ENCODE measurements at places on chromosomes 2 and 18.

- DNase-seq, result no peak
- no peaks in the 10 kb centered on the region for H3K36me3 ChIP-seq
These were observed 356.4 kb upstream of the GYPC start for GRCh38 chr2:126299469-126299976.

DNA sequence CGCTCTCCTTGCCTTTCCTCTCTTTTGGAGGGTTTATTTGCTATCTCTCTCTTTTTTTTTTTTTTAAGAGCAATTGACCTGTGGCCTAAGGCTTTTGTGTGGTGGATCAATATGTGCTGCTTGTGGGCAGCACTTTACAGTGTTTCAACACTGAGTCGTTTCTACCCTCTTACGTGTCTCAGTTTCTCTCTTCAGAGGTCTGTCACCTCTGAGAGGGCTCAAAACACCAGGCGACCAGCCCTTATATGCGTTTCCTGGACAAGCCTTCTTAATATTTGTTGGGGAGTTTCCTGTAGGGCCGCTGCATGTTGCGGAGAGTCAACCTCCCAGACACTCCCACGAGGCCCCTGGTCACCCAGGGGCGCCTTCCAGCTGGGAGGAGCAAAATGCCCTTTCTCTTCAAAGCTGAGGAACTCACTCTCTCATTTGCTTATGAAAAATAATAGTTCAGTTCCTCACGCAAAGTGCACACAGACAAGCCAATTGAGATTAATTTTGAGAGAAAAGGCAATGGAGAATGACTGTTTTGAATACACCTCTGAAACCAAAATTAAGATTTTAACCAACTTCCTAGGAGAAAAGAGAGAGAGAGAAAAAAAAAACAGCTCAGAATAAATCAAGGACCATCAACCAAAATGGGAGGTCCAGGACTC is 96.3 kb upstream of the B3GNT2 start:
- H3K4me1 ChIP-seq, result no peaks in the 10 kb centered on the region
- no peak for DNase-seq
- H3K27me3 ChIP-seq, result no peaks in the 10 kb centered on the region
- no peak overlapping the region for H3K4me3 ChIP-seq
- H3K36me3 ChIP-seq, result no peaks in the 10 kb centered on the region

GRCh38 chr2:46392561-46393346 is 86.6 kb upstream of the TMEM247 start:
- H3K27ac ChIP-seq, result no peak overlapping the region
- no peaks in the 10 kb centered on the region for H3K4me1 ChIP-seq
- no peaks in the 10 kb centered on the region for H3K36me3 ChIP-seq
- no peak for DNase-seq
- H3K4me3 ChIP-seq, result no peak overlapping the region

GRCh38 chr2:177327009-177327408 is 62.5 kb upstream of the NFE2L2 start:
- no peaks in the 10 kb centered on the region for H3K27me3 ChIP-seq
- no peak for DNase-seq
- H3K4me3 ChIP-seq, result no peak overlapping the region
- H3K4me1 ChIP-seq, result peaks cover 23% of the 10 kb centered on the region
- H3K36me3 ChIP-seq, result no peaks in the 10 kb centered on the region

DNA sequence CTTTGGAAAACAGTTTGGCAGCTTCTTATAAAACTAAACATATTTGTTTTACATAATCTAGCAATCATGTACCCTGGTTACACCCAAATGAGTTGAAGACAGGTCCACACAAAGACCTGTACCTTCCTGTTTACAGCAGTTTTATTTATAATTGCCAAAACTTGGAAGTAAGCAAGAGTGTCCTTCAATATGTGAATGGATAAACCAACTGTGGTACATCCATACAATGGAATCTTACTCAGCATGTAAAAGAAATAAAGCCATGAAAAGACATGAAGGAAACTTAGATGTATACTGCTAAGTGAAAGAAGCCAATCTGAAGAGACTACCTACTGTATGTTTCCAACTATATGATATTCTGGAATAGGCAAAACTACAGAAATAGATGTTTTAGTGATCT is 23.7 kb downstream of the ORC4 start:
- no peak overlapping the region for H3K27ac ChIP-seq
- H3K4me1 ChIP-seq, result peaks cover 6% of the 10 kb centered on the region
- H3K4me3 ChIP-seq, result no peak overlapping the region
- no peaks in the 10 kb centered on the region for H3K36me3 ChIP-seq

GRCh38 chr2:34656632-34657031 is 1057.5 kb upstream of the FAM98A start:
- no peak overlapping the region for H3K4me3 ChIP-seq
- no peak overlapping the region for H3K27ac ChIP-seq
- H3K4me1 ChIP-seq, result no peaks in the 10 kb centered on the region
- no peaks in the 10 kb centered on the region for H3K27me3 ChIP-seq

GRCh38 chr2:174716785-174717184 is 47.5 kb downstream of the CHRNA1 start:
- H3K27me3 ChIP-seq, result peaks cover 14% of the 10 kb centered on the region
- no peak for DNase-seq
- H3K27ac ChIP-seq, result no peak overlapping the region
- H3K4me3 ChIP-seq, result no peak overlapping the region
- no peaks in the 10 kb centered on the region for H3K36me3 ChIP-seq

DNA sequence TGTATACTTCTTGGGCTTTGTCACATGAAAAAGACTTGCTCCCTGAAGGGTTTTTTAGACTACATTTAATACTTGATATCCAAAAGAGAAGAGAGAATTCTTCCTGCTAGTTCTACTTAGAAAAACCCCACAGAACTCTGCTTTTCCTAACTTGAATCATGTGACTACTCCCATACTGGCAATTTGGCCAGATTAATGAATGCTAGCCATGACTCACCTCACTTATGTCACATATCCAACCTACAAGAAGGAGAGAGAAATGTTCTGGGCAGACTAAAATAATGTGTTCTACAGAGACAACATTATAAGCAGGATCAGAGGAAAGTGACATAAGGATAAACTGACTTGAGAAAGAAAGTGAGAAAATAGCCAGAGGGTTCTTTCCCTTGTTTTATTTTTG is 249.3 kb upstream of the GULP1 start:
- H3K4me1 ChIP-seq, result peaks cover 10% of the 10 kb centered on the region
- H3K4me3 ChIP-seq, result no peak overlapping the region
- peak; percentile 26 for DNase-seq
- no peaks in the 10 kb centered on the region for H3K36me3 ChIP-seq
- H3K27me3 ChIP-seq, result no peaks in the 10 kb centered on the region

DNA sequence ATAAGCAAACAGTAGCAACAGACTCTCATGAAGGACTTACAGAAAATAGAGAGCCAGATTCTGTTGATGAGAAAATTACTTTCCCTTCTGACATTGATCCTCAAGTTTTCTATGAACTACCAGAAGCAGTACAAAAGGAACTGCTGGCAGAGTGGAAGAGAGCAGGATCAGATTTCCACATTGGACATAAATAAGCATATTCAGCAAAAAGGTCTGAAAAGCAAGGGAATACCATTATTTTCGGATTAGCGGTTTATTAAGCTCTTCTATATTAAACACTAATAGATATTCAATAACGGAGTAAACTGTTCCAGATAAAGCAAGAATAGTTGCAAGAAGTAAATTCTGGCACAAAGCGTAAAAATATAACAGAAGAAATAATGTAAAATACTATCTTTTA is 25.0 kb downstream of the POLI start:
- no peak for DNase-seq
- H3K36me3 ChIP-seq, result peaks cover 2% of the 10 kb centered on the region
- no peak overlapping the region for H3K4me3 ChIP-seq
- no peaks in the 10 kb centered on the region for H3K4me1 ChIP-seq
- no peaks in the 10 kb centered on the region for H3K27me3 ChIP-seq
- H3K27ac ChIP-seq, result no peak overlapping the region

DNA sequence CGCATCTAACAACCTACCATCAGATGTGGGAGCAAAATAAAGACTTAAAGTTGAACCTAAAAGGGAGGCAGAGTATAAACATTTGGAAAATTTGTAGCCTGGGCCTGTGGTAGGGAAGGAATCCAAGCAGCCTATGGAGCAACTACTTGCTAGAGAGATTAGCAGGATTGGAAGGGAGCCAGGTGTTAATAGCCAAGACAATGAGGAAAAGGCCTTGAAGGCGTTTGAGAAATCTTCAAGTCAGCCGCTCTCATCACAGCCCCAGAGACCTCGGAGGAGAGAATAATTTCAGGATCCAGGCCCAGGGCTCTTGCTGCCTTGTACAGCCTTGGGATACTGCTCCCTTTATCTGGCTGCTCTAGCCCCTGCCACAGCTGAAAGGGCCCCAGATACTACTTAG is 219.7 kb downstream of the THSD7B start:
- no peaks in the 10 kb centered on the region for H3K36me3 ChIP-seq
- no peak overlapping the region for H3K4me3 ChIP-seq
- no peaks in the 10 kb centered on the region for H3K27me3 ChIP-seq
- H3K27ac ChIP-seq, result no peak overlapping the region
- no peak for DNase-seq

DNA sequence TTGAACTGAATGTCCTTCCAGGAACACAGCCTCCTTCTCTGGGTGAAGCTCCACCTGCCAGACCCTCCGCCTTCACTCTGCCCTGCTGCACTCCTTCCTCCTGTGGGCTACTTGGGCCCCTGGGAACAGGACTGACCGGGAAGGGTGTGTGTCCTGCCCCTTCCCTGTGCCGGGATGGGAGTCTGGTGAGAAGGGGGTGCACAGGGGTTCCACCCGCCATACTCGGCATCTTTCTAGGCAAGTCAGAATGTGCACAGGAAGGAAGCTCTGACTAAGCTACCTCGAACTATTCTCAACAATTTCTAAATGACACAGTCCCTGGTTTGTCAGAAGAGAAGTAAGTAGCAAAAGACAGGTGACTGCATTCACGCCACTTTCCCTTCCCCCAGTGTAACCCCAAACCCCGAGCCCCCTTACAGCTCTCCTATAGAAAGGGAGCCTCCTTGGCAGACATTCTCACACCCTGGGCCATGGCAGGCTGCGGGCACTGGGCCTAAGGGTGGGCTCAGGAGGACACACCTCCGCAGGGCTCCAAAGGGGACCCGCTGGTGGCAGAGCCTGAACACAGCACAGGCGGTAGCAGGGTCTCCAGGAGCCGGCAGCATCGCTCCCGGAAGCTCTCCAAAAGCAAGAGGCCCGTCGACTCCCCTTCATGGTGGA is 184.1 kb downstream of the HDAC4 start:
- no peak for DNase-seq
- no peaks in the 10 kb centered on the region for H3K4me1 ChIP-seq
- no peaks in the 10 kb centered on the region for H3K36me3 ChIP-seq
- no peak overlapping the region for H3K27ac ChIP-seq

DNA sequence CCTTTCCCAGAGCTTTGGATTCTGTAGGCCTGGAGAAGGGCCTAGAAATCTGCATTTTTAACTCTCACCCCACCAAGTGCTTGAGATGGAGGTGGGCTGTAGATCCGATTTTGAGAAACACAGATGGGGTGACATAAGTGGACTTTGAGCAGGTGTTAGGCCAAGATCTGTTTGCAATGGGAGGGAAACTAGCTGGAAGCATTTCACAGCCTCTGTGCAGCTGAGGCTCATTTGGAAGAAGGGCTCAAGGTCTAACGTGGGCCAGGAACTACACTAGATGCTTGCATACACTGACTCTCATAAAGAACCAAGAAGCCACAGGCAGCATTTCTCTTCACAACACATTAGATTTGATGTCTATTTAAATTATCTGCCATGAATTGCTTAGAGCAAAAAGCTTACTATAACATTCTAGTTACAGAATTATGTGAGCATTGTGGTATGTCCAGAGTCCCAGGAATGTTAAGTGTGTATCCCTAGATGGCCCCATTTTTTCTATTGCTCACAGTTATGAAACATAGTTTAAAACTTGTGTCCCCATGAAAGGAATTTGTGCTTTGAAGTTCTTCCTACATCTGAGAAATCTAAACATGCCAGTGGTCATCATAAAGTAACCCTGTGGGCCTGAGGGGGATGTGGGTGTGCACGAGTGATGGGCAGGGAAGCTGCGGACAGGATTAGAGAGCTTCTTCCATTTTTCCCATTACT is 77.2 kb downstream of the CD28 start:
- no peak for DNase-seq
- peaks cover 7% of the 10 kb centered on the region for H3K36me3 ChIP-seq
- no peak overlapping the region for H3K4me3 ChIP-seq
- H3K27ac ChIP-seq, result peak overlapping the region; percentile 70
- peaks cover 42% of the 10 kb centered on the region for H3K4me1 ChIP-seq

DNA sequence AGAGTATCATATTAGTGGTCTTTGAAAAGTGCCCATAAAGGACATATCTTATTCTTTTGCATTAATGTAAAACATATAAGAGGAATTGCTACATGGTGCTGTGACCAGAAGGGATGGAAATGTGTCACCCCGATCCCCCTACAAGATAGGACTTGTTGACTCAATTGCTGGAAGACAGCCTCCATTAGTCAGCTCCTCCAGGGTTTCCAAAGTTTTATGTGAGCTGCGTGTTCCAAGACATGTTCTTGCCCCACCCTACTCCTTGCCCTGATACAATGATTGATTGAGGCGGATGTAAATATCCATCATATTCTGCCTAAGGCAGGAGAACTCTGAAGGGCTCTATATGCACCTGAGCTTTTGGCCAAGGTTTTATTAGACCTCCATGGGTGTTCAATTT is 541.0 kb upstream of the ZEB2 start:
- H3K4me1 ChIP-seq, result no peaks in the 10 kb centered on the region
- no peaks in the 10 kb centered on the region for H3K36me3 ChIP-seq
- H3K4me3 ChIP-seq, result no peak overlapping the region
- no peak for DNase-seq
- H3K27ac ChIP-seq, result no peak overlapping the region

DNA sequence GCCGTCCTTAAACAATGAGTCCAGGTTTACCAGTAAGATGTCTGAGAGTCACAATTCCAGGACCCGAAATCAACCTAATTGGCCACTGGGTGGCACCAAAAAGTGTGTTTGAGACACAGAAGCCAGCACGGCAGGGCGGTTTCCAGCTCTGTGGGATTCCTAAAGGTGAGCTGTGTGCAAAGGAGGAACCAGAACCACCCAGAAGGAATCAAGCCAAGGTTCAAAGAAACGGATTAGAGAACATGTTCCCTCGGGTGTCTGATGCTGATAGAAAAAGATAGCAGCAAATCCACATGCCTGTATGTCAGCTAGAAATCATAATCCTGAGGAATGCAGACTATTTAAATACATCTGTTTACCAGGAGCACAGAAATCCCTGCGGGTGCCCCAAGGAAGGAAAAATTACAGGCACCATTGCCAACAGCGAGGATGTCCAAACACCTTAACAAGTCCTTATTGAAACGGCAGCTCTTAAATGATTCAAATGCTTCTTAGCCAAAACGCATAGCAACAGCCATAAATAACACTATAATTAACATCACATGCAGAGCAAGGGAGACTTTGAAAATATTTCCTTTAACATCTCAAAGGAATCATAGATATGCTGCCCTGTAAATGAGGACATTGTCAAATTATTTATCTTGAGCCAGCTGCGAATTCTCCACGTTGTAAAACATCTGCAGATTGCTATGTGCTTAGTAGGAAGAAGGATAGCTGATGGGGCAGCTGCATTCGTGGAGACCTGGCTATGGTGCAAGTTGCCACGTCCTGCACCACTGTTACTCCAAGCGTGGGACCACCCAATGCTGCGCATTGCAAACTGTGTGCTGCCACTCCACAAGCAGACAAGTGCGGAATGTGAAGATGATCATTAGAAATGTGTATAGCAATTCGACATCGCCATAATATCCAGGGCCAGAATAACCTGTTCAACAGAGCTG is 318.7 kb upstream of the NCKAP5 start:
- DNase-seq, result peak; percentile 80
- peaks cover 12% of the 10 kb centered on the region for H3K27me3 ChIP-seq
- no peaks in the 10 kb centered on the region for H3K36me3 ChIP-seq
- no peak overlapping the region for H3K4me3 ChIP-seq

GRCh38 chr2:134336921-134337320 is 83.0 kb downstream of the MGAT5 start:
- no peaks in the 10 kb centered on the region for H3K36me3 ChIP-seq
- H3K27ac ChIP-seq, result no peak overlapping the region
- no peak overlapping the region for H3K4me3 ChIP-seq
- no peaks in the 10 kb centered on the region for H3K4me1 ChIP-seq
- no peak for DNase-seq
